Hematopoietic multipotent progenitor cell treated with erythropoietin and hydrocortisone succinate and interleukin-3 and kit ligand, for 4 days (in vitro differentiated cells): ENCODE measurements at places on chromosomes 12 and 14.
A peak's percentile ranks its signal among the peaks of the same experiment; 100 is the strongest.

- DNase-seq, result no peak
These were observed 101.1 kb downstream of the CRADD start for GRCh38 chr12:93778306-93778705.

DNA sequence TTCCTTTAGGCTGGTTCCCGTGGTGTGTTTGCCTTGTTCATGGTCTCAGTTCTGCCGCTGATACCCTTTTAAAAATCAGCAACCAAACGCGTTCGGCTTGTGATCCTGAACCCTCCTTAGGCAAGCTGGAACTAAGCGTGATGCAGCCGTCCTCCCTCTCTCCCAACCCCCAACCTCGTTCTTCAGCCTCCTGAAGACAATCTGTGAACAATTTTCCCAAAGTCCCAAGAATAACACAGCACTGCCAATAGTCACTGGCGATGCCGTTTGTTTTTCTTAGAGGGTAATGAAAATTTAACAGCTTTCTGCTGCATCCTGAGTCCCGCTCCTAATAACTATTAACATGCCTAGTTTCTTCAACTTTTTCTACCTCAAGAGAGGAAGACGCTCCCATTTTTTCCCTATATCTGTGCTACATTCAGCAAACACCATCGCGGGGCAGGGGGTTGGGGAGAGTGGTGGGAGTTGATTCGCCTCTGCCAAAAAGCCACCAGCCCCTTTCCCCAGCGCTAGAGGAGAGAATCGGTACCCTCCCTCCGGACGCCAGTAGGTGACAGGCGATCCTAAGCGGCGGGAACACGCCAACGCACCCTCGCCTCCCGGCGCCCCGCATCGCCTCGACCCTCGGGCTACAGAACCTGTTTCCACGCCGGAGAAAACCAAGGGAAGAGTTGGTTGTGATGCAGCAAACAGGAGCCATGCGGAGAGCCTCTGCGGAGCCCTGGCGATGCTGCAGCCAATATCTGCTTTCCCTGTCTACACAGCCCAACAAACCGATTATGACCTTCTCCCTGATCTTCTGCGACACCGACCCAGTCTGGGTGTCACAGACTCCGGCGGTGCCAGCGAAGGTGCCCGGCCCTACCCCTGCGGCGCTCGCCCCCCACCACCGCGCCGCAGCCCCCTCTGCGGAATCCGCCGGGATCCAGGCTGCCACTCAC lies 752 bp downstream of the PRICKLE1 start:
- DNase-seq, result peak; percentile 44

GRCh38 chr14:101854366-101854765 lies 92.9 kb downstream of the PPP2R5C start:
- peak; percentile 53 for DNase-seq

DNA sequence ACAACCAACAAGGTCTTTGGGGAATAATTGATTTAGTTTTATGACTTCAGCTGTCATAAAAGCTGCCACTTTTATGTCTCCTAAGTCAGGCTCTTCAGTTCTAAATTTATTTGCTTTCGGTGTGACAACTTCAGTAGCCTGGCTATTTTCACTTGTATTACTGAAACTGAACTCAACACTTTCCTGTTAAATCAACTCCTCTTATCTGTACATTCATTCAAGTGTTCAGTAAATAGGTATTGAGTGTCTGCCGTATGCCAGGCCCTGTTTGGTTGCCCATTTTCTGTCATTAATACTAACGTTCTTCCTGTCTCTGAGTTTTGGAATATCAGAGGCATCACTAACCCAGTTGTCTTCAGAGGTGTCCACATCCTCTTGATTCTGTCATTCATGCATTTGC lies 7.5 kb downstream of the UTP20 start:
- DNase-seq, result no peak

DNA sequence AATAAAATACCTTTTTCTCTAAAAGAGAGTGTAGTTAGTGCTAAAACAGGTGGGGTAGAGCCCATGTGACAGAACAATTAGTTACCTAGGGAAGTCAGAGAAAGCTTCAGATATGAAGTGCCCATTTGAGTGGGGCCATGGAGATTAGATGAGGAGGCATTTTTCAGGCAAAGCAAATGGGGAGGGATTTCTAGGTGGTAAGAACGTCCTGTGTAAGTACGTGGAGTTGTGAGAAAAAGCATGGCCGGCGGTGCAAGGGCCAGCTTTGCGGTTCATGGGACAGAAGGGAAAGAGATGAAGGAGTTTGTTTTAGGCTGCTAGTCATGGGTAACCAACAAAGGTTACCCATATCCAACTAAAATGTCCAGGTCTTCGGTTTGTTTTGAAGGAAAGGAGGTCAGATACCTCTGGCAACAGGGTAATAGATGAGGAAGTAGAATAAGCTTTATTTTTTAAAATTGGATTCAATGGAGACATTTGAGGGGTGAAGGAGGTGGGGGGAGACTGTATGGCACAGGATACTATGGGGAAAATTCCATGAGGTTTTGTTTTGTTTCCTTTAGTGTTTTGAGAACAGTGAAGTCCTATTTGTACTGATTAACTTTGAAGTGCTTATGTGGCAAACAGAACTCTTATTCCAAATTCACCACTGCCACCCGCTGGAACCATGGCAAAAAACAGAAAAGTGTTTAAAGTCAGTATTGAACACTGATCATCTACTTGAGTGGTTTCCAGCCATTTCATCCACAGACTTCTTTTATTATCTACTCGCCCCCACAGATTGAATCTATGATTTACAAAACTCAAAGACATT lies 10.0 kb upstream of the SNRPF start:
- DNase-seq, result peak; percentile 60

DNA sequence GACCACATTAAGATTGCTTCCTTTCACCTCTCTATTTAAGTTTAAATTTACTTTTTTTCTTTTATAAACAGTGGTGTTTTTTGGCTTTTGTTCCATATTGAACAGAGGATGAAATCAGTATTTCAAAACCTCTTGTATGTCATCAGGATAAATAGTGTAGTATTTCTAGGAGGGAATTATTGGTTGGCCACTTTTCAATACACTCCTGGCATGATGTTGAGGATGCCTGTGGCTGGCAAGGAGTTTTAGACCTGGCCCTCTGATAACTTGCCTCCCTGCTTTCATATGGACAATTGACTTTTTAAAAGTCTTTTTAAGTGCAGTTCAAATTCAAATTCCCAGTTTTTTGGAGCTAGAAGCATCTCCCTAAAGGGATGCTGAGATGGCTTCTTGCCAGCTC lies 9.8 kb downstream of the TMTC2 start:
- DNase-seq, result no peak

DNA sequence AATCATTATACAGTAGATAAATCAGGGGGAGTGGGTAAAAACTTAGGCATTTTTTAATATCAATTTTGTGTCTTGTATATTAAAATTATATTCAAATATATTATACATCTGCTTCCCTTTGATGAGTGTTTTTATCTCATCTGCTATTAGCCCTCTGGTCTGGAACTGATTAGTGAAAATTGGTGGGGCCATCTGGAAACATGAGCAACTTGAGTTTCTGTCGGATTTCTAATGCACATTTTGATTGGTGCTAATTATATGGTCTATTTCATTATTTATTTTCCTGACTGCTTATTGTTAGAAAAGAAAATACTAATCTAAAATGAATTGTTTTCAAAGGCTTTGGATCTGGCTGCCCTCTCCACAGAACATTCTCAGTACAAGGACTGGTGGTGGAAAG lies 28.2 kb downstream of the TTC8 start:
- DNase-seq, result no peak

GRCh38 chr12:19129122-19129485 lies 429 bp upstream of the PLEKHA5 start:
- no peak for DNase-seq

DNA sequence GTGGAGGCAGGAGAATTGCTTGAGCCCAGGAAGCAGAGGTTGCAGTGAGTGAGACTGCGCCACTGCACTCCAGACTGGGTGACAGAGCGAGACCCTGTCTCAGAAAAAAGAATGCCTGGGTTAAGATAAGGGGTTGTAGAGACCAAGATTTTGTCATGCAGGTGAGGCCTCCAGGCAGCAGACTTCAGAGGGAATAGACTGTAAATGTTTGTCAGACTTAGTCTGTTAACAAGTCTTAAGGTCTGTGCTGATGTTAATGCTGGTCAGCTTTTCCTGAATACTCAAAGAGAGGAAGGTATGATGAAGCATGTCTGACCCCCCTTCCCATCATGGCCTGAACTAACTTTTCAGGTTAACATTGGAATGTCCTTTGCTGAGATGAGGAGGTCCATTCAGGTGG lies 83.0 kb upstream of the FUT8 start:
- no peak for DNase-seq

- peak; percentile 15 for DNase-seq
These were observed 42.1 kb downstream of the MGST1 start for GRCh38 chr12:16389594-16389993.

GRCh38 chr12:20368651-20369304 lies 441 bp downstream of the PDE3A start:
- DNase-seq, result peak; percentile 51

- no peak for DNase-seq
These were observed 286.7 kb upstream of the CRY1 start for GRCh38 chr12:107379852-107380567.

DNA sequence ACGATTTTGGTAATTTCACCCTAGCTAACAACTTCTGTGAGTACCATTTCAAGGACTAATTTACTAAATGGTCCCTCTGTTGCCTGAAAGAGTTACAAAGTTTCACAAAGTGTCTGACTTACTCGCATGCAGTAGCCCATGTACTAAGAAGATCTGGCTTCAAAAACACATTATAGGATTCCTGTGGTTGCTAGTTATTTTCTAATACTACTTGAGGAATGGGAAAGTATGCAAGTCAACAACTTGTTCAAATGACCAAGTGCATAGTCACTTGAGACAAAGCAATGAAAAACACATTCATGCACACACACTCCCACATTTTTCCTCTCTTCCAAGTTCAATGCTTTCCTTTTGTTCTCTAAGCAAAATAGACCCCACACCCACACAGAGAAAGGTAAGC lies 219.7 kb upstream of the TMPO start:
- no peak for DNase-seq

- DNase-seq, result no peak
These were observed 16.2 kb downstream of the SLC17A8 start for GRCh38 chr12:100372853-100373640.
